ENCODE measurements at places on chromosomes 12 and 14. TPM values are rescaled to one million over a fixed set of nuclear protein-coding genes. Genes with fewer than 3 reads are reported as not detected.

DNA sequence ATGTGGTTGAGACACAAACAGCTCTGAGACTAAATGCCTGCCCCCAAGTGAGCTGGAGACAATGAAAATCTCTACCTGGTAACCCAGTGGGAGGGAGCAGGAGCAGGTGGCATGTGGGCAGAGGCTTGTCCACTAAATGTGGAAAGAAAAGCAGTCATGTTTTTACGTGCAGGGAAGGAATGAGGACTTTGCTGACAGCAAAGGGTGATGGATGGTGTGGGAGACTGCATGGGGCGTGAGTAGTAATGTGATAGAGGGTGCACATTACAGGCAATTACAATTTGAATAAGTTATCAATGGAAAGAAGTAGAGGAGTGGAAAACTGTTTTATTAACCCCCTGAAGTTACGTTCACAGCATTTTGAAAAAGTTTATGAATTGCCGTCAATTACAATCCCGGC is 176.6 kb downstream of the NRXN3 start:
- H3K27me3 ChIP-seq, result no peaks in the 10 kb centered on the region
- H3K36me3 ChIP-seq, result no peaks in the 10 kb centered on the region
- no peak for DNase-seq
- H3K4me1 ChIP-seq, result no peaks in the 10 kb centered on the region

DNA sequence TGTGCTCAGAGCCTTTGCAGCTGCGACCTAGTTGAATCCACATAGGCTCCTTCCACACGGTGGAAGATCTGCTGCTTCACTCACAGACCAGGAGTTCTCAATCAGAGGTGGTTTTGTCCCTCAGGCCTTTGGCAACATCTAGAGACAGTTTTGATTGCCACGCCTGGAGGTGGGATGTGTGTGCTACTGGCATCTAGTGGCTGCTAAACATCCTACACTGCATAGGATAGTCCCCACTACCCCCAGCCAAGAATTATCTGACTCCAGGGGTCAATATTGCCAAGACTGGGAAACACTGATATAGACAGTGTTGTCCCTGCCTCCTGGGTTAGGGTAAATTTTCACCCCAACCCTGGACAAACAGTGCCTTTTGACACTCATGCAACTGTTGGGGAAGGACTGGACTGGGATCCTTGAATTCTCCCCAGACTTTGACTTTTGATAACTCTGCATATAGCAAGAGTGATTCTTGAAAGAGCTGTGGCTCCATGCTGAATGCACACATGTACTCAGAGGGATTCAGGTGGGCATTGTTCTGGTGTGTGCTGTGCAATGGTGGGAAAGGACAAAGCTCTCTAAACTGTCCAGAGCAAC is 39.8 kb downstream of the BAZ2A start:
- H3K36me3 ChIP-seq, result peaks cover 3% of the 10 kb centered on the region
- no peak overlapping the region for H3K4me3 ChIP-seq
- H3K27ac ChIP-seq, result no peak overlapping the region
- H3K27me3 ChIP-seq, result no peaks in the 10 kb centered on the region
- peaks cover 2% of the 10 kb centered on the region for H3K4me1 ChIP-seq
- DNase-seq, result no peak

GRCh38 chr12:109549613-109550270 is 23.6 kb downstream of the MMAB start:
- no peak overlapping the region for H3K4me3 ChIP-seq
- no peak for DNase-seq
- H3K4me1 ChIP-seq, result peaks cover 10% of the 10 kb centered on the region
- H3K36me3 ChIP-seq, result no peaks in the 10 kb centered on the region
- H3K27me3 ChIP-seq, result peaks cover 32% of the 10 kb centered on the region

- H3K4me1 ChIP-seq, result peaks cover 51% of the 10 kb centered on the region
- H3K36me3 ChIP-seq, result peaks cover 5% of the 10 kb centered on the region
- H3K27me3 ChIP-seq, result peaks cover 7% of the 10 kb centered on the region
- H3K4me3 ChIP-seq, result no peak overlapping the region
Observed at GRCh38 chr12:124548854-124549378, 18.5 kb downstream of the NCOR2 start.

GRCh38 chr12:66831495-66831894 is 152.6 kb upstream of the GRIP1 start:
- H3K4me1 ChIP-seq, result peaks cover 33% of the 10 kb centered on the region

Gene FSCB
- total RNA-seq, result not detected

GRCh38 chr12:27966870-27967269 is 5.7 kb downstream of the PTHLH start:
- DNase-seq, result no peak
- H3K27me3 ChIP-seq, result peaks cover 84% of the 10 kb centered on the region
- H3K4me3 ChIP-seq, result no peak overlapping the region

DNA sequence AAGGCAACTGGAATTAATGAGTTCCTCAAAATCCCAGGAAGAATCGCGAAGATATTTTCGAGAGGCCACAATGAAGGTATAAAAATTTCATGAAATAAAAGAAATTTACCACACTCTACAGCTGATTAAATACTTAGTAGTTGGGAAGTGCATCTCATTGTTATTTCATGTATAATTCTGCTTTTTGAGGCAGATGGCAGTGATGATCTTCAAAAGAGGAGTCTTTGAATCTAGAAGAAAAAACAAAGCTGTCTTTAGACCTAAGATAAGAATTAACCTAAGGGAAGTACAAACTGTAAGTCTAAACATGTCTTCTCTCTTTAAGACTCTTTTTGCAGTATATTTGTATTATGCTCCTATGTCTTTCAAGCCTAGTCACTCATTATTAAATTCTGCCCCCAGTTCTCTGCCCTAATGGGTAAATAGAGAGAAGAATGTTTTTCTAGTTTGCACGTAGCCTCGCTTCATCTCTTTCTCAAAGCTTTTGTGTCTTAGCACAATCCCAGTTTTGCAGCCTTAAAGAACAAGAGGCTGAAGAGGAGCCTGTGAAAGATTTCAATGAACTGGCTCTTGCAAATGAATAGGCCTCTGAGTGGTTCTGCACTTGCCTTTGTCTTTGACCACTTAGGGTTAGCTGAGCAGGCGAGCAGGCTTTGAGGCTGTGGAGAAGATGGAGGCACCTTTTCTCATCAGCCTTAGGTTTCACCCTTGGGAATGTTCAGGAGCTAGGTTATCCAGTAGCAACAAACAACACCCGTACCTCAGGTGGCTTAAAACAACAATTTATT is 32.7 kb downstream of the CFAP54 start:
- no peak overlapping the region for H3K4me3 ChIP-seq
- peaks cover 17% of the 10 kb centered on the region for H3K4me1 ChIP-seq
- DNase-seq, result no peak

GRCh38 chr12:22529281-22530060 is 14.9 kb downstream of the C2CD5 start:
- peaks cover 12% of the 10 kb centered on the region for H3K4me1 ChIP-seq
- H3K36me3 ChIP-seq, result peaks cover 42% of the 10 kb centered on the region
- no peak overlapping the region for H3K27ac ChIP-seq
- H3K4me3 ChIP-seq, result no peak overlapping the region

DNA sequence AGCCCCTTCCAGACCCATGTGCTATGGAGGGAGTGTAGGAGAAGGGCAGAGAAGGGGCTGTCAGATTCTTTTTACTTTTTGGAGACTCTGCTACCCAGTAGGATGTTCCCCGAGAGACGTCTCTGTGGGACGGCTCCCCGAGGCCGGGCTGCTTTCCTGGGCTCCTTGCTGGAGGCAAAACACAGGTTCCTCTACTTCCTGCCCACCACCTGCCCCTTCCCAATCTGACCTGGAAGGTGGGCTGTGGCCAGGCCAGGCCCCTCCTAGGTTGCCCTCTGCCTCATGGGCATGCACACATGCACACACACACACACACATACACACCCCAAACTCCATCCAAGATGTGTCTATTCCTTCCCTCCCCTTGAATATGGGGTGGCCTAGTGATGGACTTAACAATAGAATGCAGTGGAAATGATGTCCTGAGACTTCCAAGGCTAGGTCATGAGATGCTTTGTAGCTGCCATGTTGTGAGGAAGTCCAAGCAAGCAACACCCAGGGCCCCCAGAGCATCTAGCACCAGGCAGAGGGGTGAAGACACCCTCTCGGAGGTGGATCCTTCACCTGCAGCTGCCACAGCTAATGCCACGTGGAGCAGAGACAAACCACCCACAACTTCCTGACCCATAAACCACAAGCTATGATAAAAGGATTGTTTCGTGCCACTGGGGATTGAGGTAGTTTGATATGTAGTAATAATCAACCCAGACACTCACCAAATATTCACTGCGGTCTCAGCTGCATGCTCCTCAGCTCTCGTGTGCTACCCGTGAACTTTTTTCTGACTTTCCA is 1.6 kb upstream of the ASB2 start:
- H3K4me3 ChIP-seq, result peak overlapping the region; percentile 26
- no peaks in the 10 kb centered on the region for H3K27me3 ChIP-seq
- peak; percentile 91 for DNase-seq

- DNase-seq, result no peak
- H3K27ac ChIP-seq, result no peak overlapping the region
- H3K4me1 ChIP-seq, result no peaks in the 10 kb centered on the region
- no peaks in the 10 kb centered on the region for H3K27me3 ChIP-seq
- H3K36me3 ChIP-seq, result no peaks in the 10 kb centered on the region
Observed at GRCh38 chr12:84397846-84398245, 514.8 kb downstream of the SLC6A15 start.

Gene SERPINA3
- not detected for total RNA-seq

DNA sequence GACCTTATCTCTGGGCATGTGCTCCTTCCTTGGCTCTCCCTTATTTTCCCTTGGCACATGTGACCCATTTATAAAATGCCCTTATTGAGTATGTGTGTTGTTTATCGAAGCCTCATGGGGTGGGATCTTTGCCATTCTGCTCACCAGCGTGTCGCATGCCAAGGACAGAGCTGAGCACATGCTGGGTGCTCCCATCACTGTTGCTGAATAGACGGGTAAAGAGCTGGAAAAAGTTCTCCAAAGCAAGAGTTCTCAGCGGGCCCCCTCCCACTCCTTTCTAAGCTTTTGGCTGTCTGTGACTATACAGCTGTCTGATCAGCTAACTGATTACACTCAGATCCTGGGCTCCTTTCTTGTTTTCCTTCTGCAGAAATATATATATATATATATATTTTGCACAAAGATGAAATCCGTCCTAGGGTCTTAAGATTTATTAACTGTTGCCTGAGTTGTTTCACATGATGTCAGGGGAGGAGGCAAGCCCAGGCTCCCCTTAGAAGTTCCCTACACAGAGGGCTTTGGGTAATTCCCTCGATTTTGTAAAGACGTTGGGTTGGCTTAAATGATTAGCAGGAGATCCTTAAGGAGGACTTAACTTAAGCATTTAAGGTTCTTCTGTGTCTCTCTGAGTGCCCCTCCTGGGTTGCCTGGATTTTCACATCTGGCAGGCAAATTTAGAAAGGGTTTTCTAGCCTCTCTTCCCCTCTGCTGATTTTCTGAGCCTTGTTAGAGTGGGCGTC is 71.6 kb downstream of the TMEM132C start:
- no peak for DNase-seq
- H3K36me3 ChIP-seq, result no peaks in the 10 kb centered on the region
- no peaks in the 10 kb centered on the region for H3K4me1 ChIP-seq
- no peak overlapping the region for H3K4me3 ChIP-seq

DNA sequence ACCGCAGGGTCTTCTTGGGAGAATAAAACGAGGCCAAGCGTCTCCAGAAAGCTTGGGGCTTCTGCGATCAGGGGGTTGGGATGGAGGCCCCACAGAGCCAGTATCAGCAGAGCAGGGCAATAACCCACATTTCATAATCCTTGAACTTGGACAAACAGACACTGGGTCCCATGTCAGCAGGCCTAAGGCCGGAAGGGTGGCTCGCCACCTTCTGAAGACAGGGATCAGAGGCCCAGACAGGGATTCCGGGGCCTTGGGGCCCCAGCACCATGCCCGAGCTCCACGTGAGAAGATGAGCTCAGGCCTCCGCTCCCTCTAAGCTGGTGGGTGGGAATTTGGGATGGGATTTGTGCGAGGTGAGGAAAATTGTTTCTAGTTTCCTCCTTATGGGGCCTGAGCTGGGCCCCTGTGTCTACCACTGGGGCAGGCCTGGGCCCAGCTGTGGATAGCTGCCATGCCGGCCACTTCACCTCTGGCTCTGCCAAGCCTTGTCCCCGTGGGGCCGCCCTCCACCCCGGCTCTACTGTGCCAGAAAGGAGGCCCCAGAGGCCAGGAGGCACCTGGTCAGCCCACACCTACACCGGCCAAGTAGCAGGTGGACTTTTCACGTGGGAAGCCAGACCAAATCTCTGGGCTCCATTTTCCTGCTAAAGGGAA is 67.2 kb upstream of the DLK1 start:
- peaks cover 16% of the 10 kb centered on the region for H3K27me3 ChIP-seq
- no peaks in the 10 kb centered on the region for H3K36me3 ChIP-seq
- H3K4me1 ChIP-seq, result peaks cover 9% of the 10 kb centered on the region
- H3K27ac ChIP-seq, result no peak overlapping the region
- no peak overlapping the region for H3K4me3 ChIP-seq

- peak overlapping the region; percentile 54 for H3K27ac ChIP-seq
- peaks cover 6% of the 10 kb centered on the region for H3K36me3 ChIP-seq
- DNase-seq, result peak; percentile 77
Observed at GRCh38 chr12:122646517-122647217, 56.5 kb downstream of the HCAR2 start.

GRCh38 chr12:63911341-63911740 is 66.8 kb downstream of the SRGAP1 start:
- no peaks in the 10 kb centered on the region for H3K36me3 ChIP-seq
- DNase-seq, result no peak
- peaks cover 13% of the 10 kb centered on the region for H3K27me3 ChIP-seq
- no peak overlapping the region for H3K4me3 ChIP-seq
- H3K27ac ChIP-seq, result no peak overlapping the region

- H3K36me3 ChIP-seq, result no peaks in the 10 kb centered on the region
- H3K27me3 ChIP-seq, result no peaks in the 10 kb centered on the region
- no peaks in the 10 kb centered on the region for H3K4me1 ChIP-seq
- no peak overlapping the region for H3K4me3 ChIP-seq
- DNase-seq, result no peak
- no peak overlapping the region for H3K27ac ChIP-seq
Observed at GRCh38 chr12:20390846-20391245, 22.5 kb downstream of the PDE3A start.

Gene RFX4
- total RNA-seq, result not detected

DNA sequence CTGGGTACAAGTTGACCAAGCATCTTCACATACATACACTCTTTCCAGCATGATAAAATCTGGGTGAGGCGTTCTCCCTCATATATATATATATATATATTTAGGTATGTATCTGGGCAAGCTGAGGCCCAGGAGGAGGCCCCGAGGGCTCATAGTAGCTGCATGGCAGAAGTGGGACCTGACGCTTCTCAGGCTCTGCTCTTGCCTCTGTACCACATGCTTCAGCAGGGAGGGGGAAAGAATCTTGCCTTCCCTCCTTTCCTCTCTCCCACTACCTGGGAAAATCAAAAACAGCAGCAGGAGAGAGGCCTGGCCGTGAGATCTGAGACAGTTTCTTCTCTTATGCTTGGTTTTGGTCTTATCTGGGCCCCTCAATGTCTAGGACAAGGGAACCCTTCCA is 9.2 kb downstream of the PPP1R1A start:
- H3K4me1 ChIP-seq, result peaks cover 5% of the 10 kb centered on the region
- no peak overlapping the region for H3K4me3 ChIP-seq
- H3K27ac ChIP-seq, result no peak overlapping the region

- DNase-seq, result peak; percentile 19
- H3K27me3 ChIP-seq, result no peaks in the 10 kb centered on the region
- peaks cover 15% of the 10 kb centered on the region for H3K36me3 ChIP-seq
- H3K4me3 ChIP-seq, result no peak overlapping the region
- no peak overlapping the region for H3K27ac ChIP-seq
Observed at GRCh38 chr14:90297876-90298629, 33.7 kb downstream of the NRDE2 start.

GRCh38 chr12:79141776-79142175 is 277.2 kb downstream of the SYT1 start:
- H3K4me1 ChIP-seq, result no peaks in the 10 kb centered on the region
- DNase-seq, result no peak
- no peaks in the 10 kb centered on the region for H3K36me3 ChIP-seq
- H3K27ac ChIP-seq, result no peak overlapping the region
- H3K27me3 ChIP-seq, result no peaks in the 10 kb centered on the region
- H3K4me3 ChIP-seq, result no peak overlapping the region

Measured in activated CD8-positive, alpha-beta memory T cell treated with anti-CD3 and anti-CD28 coated beads, Interleukin-2, amount 10 ng/mL, durations not matched to agents 7 days and 5 days (primary cell).